Suppressor macrophage (primary cell): ENCODE measurements at places on chromosomes 2 and 18.

- DNase-seq: peak; percentile 68
Measured at GRCh38 chr18:22975508-22975907, 42.4 kb downstream of the RBBP8 start.

DNA sequence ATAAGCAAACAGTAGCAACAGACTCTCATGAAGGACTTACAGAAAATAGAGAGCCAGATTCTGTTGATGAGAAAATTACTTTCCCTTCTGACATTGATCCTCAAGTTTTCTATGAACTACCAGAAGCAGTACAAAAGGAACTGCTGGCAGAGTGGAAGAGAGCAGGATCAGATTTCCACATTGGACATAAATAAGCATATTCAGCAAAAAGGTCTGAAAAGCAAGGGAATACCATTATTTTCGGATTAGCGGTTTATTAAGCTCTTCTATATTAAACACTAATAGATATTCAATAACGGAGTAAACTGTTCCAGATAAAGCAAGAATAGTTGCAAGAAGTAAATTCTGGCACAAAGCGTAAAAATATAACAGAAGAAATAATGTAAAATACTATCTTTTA lies 25.0 kb downstream of the POLI start:
- DNase-seq: no peak

GRCh38 chr2:236400046-236400574 lies 135.9 kb upstream of the ASB18 start:
- DNase-seq: no peak

DNA sequence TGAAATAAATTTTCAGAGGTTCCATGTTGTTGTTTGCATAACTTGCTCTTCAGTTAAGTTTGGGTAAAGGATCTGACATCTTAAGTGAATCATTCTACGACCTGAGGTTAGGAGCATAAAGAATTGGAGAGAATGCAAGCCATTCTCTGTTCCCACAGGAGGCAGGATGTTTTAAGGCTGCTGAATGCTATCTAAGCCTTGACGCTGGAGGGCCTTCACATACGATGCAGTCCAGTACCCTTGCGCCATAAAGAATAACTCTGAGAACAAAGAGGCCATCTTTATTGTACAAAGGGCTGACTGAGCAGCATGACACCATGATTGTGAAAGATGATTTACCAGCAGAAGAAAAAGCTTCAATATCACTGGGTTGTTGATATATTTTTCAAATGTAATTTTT lies 198.4 kb downstream of the NYAP2 start:
- no peak for DNase-seq

- DNase-seq: no peak
Measured at GRCh38 chr18:32318581-32318980, 128.7 kb downstream of the MEP1B start.

DNA sequence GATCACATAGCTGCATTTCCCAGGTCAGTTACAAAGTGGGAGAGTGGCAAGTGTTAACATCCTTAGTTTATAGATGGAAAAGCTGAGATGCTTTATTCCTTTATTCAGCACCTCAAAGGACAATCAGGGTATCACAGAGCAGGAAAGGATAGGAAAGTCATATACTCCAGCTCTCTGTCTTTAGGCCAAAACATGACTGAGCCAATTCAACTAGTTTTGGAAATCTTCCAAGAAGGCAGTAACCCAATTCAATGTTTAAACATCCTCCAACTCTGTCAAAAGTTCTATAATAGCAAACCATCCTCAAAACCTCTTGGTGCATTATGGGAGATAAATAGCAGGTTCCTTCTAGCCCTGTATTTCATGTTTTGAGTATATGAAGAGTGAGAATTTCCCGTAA lies 25.2 kb downstream of the CASP8 start:
- DNase-seq: no peak

- DNase-seq: no peak
Measured at GRCh38 chr2:50752237-50752636, 279.7 kb downstream of the NRXN1 start.

GRCh38 chr2:8506746-8507145 lies 175.1 kb upstream of the ID2 start:
- DNase-seq: no peak

- no peak for DNase-seq
Measured at GRCh38 chr2:187991389-187991788, 300.3 kb upstream of the GULP1 start.

DNA sequence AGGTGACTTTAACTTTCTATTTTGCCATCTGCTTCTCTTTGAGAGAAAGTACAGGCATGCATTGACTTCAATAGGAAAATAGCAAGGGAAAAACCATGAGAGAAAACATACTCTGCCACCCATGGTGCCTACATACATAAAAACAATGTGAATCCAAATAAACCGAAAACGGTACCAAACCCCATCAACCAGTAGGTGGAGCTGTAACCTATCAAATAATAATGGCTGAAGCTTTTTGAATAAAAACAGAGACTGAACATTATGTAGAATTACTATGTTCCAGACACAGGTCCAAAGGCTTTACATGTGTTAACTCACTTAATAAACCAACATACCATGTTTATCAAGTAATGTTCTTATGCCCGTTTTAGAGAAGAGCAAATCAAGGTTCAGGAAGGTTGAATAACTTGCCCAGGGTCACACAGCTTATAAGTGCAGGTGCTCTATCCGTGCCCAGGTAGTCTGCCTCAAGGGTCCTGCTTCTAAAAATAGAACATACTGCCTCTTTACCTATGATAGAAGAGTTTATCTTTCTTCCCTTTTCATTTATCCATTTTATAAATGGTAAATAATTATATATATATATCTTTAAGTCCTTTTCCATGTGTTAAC lies 293.9 kb upstream of the SYT4 start:
- peak; percentile 56 for DNase-seq

DNA sequence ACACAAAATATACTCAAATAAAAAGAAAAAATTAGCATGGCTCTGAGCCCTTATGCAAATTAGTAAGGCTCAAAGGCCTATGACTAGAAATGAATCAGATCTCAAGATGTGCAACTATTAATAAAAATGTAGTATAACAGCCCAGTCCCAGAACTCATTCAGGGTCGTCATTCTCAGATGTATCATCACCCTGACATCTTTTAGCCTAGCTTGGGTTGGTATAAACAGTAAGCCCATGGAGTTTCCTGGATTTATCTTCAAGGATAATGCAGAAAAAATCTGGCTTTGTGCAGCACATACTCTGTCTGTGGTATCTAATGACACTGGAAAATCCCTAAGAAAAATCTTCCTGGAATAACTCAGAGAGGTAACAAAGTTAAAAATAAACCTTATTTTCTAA lies 239.3 kb downstream of the ZNF385B start:
- no peak for DNase-seq
